ENCODE measurements at places on chromosomes 3 and 15. TPM values are rescaled to one million over a fixed set of nuclear protein-coding genes. Genes with fewer than 3 reads are reported as not detected.

The TMEM108 gene
- total RNA-seq = not detected

The CDHR4 gene
- total RNA-seq = not detected

The ARPP19 gene
- 129 TPM for total RNA-seq

The DOCK3 gene
- total RNA-seq = 3.6 TPM

The REC114 gene
- not detected for total RNA-seq

The DZIP1L gene
- not detected for total RNA-seq

The PLA2G4D gene
- not detected for total RNA-seq

The BUB1B gene
- 82.5 TPM for total RNA-seq

The GLDN gene
- not detected for total RNA-seq

The DNAH12 gene
- total RNA-seq = not detected

Measured in activated CD8-positive, alpha-beta T cell treated with anti-CD3 and anti-CD28 coated beads for 36 hours (primary cell).